ENCODE measurements at places on chromosomes 2 and 18. TPM values are rescaled to one million over a fixed set of nuclear protein-coding genes. Genes with fewer than 3 reads are reported as not detected.

MDH1B gene
- 0.56 TPM for total RNA-seq

SLC4A3 gene
- 4.2 TPM for total RNA-seq

GAREM1 gene
- 3.9 TPM for total RNA-seq

SPIRE1 gene
- total RNA-seq = 29.9 TPM

SIX3 gene
- not detected for total RNA-seq

CASP10 gene
- 8.2 TPM for total RNA-seq

TRAF3IP1 gene
- 5.9 TPM for total RNA-seq

GKN2 gene
- not detected for total RNA-seq

SCYGR4 gene
- total RNA-seq = not detected

AQP12A gene
- not detected for total RNA-seq

TDRD15 gene
- not detected for total RNA-seq

LYPD6B gene
- total RNA-seq = 0.56 TPM

TUBA3D gene
- total RNA-seq = not detected

GREB1L gene
- total RNA-seq = 0.56 TPM

Data from regular cardiac myocyte (primary cell).